ENCODE measurements at places on chromosomes 1 and 21.

GRCh38 chr1:3863231-3863935 lies 6.1 kb downstream of the DFFB start:
- DNase-seq = no peak

DNA sequence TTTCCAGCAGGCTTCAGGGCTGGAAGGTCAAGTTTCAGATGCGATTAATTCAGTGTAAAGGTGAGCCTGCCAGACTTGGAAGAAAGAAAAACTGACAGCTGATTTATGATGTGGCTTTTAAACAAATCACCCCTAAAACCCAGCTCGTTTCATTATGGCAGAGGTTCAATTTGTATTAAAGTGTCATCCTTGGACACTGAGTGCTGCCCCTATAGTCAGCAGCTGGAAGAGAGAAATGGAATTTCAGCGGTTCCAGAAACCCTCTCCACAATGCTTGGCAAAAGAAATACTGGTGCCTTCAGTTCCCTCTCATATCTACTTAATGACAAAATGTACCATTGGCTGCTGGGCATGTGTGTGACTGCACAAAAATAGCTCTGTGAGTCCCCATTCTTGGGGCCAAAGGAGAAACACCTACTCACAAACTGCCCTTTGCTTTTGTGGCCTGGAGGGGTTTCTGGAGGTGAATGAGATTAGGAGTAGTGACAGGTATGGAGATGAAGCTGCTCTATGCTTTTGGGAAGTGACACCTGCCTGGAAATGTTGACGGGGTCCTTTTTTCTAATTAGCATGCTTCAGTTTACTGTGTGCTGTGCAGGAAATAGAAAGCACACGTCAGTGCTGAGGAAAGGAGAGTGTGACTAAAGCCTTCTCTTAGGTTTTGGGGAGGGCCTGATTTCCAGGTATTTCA lies 95.1 kb upstream of the TSPAN2 start:
- no peak for DNase-seq

DNA sequence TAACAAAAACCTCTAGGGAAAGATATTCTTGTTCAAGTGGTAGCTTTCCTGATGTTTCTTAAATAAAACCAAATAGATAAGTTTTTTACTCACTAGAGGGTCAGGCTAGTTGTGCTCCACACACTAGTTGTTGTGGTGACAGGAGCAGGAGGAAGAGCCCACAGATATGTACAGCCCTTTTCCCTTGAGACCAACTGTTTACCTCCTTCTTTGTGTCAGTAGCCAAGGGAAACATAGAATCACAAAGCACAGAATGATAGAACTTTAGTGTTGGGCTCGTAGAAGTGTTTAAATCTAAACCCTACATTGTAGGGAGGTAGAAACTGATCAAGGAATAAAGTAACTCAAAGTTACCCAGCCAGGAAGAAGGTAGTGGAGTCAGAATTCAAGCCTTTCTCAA lies 309.0 kb downstream of the CTH start:
- DNase-seq = no peak

- DNase-seq = no peak
These were observed 1.0 kb downstream of the F11R start for GRCh38 chr1:161019751-161020495.

GRCh38 chr1:54728027-54728426 lies 12.4 kb downstream of the TTC4 start:
- no peak for DNase-seq

- peak; percentile 22 for DNase-seq
These were observed at the start of gene PCNX2 for GRCh38 chr1:233295237-233295974. TSS of gene PCNX2 (minus strand) at chr1:233295725. CDS start at chr1:233295478, 247 bp downstream.

GRCh38 chr1:162972773-162973172 lies 96.4 kb upstream of the RGS4 start:
- no peak for DNase-seq

- no peak for DNase-seq
These were observed 4.3 kb downstream of the PLCH2 start for GRCh38 chr1:2480236-2480985.

DNA sequence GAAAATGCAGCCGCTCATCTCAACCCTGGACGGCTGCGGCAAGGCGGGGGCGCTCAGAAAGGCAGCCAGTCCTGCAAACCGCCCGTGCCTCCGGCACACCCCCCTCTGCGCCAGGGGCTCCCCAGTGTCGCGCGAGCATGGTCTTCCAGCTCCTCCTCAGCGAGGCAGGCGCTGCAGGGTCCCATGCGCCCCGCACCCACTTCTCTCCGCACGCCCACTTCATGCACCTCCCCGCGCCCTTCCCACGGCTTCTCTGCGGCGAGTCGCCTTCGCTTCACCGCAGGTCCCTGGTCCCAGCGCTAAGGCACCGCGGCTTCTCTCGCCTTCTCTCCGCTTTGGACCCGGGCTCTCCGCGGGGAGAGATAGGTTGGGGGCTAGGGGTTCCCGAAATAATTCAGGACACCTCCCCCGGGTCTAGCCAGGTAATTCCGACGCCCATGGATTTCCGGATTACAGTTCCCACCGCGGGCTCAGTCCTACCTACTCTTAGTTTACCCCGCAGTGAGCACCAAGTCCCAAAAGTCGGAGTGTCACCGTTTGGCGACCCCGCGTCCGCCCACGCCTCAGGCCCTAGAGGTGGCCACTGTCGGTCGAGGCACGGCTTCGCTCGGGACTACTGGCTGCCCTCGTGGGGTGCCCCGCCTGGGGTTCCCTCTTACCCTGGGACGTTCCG lies 67.5 kb downstream of the SYT2 start:
- no peak for DNase-seq

DNA sequence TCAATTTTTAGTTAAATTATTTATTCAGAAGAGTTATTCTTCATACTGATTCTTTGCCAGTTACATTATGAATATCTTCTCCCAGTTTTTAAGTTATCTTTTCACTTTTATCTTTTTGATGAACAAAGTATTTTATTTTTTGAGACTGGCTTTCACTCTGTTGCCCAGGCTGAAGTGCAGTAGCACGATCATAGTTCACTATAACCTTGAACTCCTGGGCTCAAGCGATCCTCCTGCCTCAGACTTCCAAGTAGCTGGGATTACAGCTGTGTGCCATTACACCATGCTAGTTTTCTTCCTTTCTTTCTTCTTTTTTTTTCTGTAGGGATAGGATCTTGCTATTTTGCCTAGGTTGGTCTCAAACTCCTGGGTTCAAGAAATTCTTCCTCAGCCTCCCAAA lies 3.5 kb downstream of the GORAB start:
- no peak for DNase-seq

GRCh38 chr1:234537236-234537635 lies 58.3 kb upstream of the TARBP1 start:
- no peak for DNase-seq

DNA sequence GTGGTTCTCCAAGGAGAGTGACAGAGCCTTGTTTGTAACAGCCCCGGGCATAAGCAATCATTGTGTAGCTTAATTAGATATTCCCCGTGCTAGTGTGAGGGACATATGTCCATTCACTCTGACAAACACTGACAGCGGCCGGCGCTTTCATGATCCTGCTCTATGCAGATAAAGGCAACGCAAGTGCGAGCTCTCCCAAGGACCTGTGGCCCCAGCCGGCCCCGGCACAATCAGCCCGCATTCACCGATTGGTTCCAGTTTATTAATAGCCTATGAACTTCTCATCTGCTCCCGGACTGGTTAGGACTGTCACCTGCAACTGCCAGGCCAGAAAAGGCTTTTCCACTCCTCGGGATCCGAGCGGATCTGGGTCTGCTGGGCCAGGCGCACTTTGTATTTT lies 18.0 kb upstream of the OLIG1 start:
- no peak for DNase-seq

GRCh38 chr1:6211731-6212130 lies 5.8 kb downstream of the RNF207 start:
- no peak for DNase-seq

- DNase-seq = no peak
These were observed 60.1 kb downstream of the TMCO4 start for GRCh38 chr1:19739628-19740027.

- DNase-seq = no peak
These were observed 961 bp downstream of the RBM15 start for GRCh38 chr1:110340207-110340468.

DNA sequence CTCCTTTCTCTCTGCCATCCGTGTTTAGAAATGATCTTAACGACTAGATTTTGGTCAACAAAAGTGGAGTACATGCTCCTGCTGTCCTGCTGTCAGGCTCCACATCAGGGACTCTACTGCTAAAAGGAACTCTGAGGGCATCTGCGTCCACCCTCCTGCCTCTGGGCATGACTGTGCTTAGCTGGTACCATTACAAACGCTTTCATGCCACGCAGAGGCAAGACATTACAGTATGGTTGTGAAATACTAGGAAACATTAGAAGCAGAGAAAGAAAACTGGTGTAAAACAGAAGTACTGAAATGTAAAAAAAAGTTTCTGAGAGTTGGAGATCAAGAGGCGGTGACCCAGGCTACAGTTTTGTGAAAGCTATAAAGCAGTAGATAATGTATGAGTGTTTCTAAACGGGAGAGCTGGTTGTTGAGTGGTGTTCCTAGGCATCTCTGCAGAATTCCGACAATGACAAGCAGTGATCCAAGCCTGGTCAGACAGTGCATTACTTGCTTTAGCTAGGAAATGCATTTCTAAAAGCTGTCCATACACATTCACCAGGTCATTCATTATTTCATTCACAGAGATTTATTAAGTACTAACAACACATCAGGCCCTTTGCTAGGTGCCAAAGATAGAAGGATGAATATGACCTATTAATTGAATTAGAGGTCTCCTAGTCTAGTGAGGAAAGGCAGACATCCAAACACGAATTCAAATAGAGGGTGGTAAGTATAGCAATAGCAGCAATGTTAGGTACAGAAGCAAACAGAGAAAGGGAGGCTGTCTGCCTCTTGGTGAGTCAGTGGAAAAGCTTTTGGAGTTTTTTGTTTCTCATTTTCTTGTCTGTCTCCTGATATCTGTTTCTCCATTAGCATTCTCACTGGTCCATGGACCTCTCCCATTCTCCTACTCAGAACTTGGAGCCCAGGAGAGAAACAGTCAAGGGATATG lies 401.9 kb downstream of the LMO4 start:
- no peak for DNase-seq

- no peak for DNase-seq
These were observed 95.3 kb downstream of the ACBD6 start for GRCh38 chr1:180407051-180407450.

DNA sequence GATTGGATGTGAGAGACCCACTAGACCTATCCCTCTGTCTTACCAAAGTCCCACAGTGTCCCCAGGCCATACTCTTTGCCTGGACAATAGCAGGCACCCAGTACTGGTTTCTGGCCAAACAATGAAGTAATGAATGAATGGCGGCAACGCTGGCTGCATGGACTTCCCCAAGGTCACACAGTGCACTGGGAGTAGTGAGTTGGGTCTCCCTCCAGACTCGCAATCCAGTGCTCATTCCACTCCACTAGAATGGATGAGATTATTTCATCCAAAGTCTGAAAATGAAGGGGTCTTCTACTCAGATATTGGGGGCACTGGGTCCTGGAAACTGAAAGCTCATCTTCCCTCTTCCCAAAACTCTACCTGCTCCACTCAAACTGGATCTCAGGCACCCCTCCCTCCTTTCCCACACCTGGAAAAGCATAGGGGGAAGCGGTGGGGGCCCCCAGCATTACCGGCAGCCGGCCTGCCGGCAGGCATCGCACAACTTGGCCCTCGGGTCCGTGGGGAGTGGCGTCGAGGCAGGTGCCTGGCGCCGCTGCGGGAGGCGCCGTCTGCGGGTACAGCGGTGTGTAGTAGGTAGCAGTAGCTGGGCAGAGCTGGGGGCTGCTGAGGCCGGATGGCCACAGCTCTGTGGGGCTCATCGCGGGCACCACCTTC lies 816 bp downstream of the E2F2 start:
- DNase-seq = no peak

- DNase-seq = no peak
These were observed 17.8 kb upstream of the FAM131C start for GRCh38 chr1:16091296-16091695.

DNA sequence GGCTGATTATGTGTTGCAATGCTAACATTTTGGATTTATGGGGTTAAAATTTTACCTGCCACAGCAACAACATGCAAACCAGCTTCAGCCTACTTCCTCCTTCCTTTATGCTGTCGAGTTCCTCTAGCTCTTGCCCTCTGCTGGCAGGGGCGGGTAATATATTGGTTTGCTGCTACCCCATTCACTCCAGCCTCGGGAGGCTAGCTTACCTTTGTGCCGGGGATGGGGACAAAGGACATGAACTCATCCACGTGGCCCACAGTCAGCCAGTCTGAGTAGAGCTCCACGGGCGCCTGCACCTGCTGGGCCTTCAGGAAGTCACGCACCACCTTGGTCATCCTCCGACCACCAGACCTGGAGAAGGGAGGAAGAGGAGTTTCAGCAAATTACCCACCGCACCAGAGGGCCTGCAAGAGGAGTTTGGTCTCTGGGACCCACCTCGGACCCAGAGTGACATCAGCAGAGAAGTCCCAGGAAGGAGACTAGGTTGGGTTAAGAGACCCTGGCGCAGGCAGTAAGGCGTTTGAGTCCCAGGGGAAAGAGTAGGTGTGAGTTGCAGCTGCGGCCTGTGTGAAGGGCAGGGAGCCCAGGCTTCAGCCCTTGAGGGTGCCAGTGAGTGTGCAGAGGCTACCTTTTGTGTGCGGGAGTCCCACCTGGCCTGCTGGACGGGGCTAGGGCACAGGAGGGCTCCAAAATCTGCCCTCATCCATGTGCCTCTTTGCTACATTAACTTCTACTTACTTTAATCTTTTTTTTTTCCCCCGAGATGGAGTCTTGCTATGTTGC lies 21.8 kb upstream of the SDHB start:
- DNase-seq = no peak

DNA sequence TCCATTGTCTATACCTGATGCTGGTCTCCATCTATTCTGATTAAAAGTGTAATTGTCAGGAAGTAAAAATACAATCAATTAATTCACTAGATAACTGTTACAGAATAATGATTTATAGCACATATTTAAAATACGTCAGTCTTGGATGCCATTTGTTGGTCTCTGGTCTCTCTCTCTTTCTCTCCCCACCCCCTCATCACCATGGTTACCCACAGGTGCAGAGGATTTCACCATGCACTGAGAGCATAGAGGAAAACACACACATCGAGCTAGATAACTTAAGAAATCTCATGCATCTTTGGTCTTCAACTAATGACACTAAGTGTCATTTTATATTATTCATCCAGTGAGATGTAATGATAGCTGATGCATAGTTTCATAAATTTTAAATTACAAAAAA lies 33.4 kb downstream of the LRRC53 start:
- no peak for DNase-seq
